ENCODE measurements at places on chromosomes 5 and 9.
A peak's percentile ranks its signal among the peaks of the same experiment; 100 is the strongest.

GRCh38 chr9:31736581-31737179 is 647.8 kb upstream of the ACO1 start:
- no peak for DNase-seq

DNA sequence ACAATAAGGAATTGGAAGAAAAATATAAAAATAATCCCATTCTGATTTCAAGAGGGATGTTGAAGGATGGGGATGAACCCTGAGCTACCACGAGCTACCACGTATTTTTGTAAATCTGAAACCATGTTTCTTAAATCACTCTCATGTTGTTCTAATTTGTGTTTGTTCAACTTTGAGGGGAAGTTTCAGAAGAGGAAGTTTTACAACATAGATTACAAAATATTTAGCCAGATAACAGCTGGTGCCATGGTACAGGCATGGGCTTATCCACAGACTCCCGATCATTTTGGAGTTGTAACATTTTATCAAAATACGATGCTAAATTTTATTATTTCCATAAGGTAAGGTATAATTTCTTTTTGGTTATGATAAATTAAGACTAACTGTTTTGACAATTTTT is 15.2 kb downstream of the CCDC125 start:
- no peak for DNase-seq

DNA sequence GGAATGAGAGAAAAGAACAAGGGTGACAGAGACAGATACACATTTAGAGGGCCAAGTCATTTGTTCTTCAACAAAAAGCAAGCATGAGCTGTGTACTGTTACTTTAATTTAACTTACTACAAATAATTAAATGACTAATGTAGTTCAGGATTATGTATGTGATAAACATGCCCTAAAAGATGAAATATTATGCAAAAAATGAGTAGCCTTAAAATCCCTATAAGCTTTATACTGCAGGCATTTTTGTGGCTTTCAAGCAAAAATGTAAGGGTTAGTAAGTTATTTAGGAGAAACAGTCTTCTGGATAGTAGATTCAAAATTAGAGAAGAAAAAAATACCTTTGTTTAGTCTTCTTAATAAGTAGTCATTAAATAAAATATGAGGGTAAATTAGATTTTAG is 431.2 kb downstream of the CSNK1G3 start:
- DNase-seq, result no peak

DNA sequence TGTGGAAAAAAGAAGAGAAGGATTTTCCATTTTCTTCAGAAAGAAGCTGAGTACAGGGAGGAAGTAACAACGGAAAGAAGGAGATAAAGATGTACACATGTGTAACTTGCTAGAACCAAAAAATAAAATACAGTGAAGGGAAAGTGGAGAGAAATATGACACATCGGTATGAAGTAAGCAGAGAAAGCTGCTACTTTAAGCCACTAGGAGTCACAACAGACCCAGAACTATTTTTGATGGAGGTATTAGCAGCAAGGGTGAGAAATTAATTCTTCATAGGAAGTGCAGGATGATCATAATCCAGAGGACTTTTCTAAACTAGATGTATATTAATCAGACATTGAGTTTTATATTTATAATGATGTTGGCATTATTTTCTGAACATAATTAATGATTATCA is 88.5 kb downstream of the FAM174A start:
- DNase-seq, result no peak

DNA sequence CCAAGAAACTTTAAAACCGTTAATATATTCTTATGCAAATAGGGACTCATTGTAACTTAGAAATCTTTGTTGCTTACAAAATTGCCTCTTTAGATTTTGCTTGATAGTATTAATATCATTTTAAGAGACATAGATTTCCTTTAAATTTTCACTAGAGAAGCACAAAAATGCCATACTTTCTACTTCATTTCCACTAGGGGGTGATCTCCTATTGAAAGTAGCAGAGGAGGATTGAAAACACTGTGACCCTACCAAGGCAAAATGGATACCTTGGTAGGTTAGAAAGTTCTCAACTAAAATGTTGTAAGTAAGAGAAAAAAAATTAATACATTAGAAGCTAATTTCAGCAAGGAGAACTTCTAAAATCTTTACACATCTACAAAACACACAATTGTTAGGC is 204.9 kb downstream of the CHSY3 start:
- no peak for DNase-seq

- no peak for DNase-seq
These were observed 611 bp downstream of the CIZ1 start for GRCh38 chr9:128190516-128191405.

GRCh38 chr5:107270561-107270960 is 400.2 kb downstream of the EFNA5 start:
- DNase-seq, result no peak

GRCh38 chr9:86079421-86079831 is 19.9 kb downstream of the GOLM1 start:
- no peak for DNase-seq

- DNase-seq, result no peak
These were observed 691.1 kb upstream of the C9orf72 start for GRCh38 chr9:28264368-28264767.

- no peak for DNase-seq
These were observed 10.3 kb upstream of the ABL1 start for GRCh38 chr9:130824643-130825350.

- DNase-seq, result no peak
These were observed 42.9 kb downstream of the ZNF474 start for GRCh38 chr5:122172207-122172606.

DNA sequence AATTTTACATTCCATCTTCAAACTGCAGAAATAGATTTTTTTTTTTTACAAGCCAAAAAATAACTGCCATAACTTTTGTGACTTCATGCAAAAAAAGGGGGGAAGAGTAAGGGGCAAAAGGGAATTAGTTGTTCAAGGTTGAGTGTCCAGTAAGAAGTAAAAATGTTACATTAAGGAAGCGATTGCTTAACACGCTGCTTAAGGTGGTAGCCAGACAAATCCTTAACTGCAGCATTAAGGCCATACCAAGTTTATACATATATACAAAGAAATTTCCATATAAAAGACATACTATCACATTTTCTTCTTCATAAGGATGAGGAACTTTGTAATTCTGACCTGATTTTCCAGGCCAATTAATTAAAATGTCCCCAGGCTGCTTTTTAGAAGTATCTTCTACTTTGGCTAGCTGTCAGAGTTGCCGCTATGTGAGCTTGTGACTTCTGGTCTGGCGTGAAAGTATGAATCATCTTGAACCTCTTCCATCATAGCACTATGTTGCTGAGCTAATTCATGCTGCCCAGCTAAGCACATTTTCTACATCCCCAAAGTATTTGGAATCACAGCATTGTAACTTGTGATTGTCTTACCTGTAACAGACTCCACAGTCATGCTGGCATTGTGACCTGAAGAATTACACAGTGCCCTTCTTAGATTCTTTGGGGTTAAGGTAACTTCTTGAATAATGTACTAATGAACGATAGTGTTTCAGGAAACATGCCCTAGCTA is 40.0 kb downstream of the G3BP1 start:
- no peak for DNase-seq

- DNase-seq, result no peak
These were observed 56.7 kb upstream of the GRIN3A start for GRCh38 chr9:101795147-101795546.

GRCh38 chr9:98374385-98375051 is 119.1 kb upstream of the TBC1D2 start:
- no peak for DNase-seq

DNA sequence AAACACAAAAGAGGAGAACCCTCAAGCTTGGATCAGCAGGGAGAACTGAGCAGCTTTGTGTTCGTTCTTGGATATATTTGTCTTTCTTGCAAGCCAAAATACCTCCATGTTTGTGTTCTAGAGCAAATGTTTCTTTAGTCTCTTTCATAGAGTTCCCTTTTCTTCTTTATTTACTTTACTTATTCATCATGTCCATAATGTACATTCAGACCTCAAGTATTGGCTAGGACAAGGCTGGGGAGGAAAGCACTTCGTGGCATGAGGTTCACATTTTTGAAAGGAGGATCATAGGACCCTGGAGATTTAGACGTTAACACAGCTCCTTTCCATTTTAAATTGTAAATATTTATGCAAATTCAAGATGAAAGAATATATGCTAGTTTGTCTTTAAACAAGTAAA is 590.2 kb upstream of the MEF2C start:
- no peak for DNase-seq

DNA sequence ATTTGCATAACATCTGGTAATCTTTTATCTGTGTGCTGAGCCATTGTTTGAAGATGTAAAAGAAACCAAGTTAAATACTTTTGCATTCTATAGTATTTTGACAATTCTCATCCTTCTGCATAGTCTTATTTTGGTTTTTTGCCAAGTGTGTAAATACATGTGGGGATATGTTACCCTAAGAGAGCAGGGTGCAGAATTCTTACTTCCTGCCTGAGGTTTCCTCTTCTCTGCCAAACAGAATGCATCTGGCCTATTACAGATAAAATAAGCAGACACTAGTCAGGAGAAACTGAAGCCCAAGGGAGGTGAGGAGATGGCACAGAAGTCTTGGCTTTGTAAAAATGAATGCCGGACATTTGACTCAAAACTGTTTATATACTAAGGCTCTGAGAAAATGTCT is 462.1 kb downstream of the TMEM38B start:
- DNase-seq, result no peak

- peak; percentile 36 for DNase-seq
These were observed 551 bp downstream of the N4BP3 start for GRCh38 chr5:178113841-178114324.

DNA sequence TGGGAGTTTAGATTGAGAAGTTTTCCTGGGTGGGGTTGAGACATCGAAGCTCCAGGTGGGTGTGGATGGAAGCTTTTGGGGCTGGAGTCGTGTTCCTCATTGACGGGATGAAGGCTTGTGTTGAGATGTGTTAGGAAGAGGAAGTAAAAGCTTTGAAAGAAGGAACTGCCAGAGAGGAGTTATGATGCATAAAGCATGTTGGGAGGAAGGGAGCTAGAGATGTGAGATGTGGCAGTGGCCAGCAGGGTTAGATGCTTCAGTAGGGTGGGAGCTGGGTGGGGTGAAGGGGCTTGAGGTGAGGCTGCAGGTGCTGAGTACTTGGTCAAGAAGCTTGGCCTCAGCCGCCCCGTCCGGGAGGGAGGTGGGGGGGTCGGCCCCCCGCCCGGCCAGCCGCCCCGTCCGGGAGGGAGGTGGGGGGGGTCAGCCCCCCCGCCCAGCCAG is 56.7 kb downstream of the HSPA4 start:
- DNase-seq, result no peak

GRCh38 chr5:40828690-40829661 is 6.0 kb downstream of the RPL37 start:
- no peak for DNase-seq

GRCh38 chr5:154823605-154824004 is 26.8 kb downstream of the FAXDC2 start:
- no peak for DNase-seq

GRCh38 chr9:99282406-99282805 is 60.3 kb downstream of the SEC61B start:
- DNase-seq, result no peak

- no peak for DNase-seq
These were observed 59.2 kb downstream of the CDH18 start for GRCh38 chr5:19928562-19929421.

DNA sequence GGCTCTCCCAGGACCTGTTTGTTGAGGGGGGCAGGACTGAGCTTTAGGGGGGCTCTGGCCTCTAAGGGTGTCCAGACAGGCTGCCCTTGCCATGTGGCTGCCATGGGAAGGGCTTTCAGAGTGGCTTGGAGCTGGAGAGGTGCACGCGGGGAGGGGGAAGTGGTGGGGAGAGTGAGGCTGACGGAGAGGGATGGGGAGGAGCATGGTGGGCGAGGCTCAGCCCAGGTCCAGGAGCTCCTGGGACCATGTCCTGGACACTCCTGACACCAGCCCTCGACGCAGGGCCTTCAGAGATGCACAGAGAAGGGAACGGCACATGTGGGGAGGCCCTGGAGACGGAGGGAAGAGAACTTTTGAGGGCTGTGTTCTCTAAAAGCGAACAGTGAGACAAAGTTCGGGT is 2.4 kb downstream of the SPAAR start:
- DNase-seq, result no peak

DNA sequence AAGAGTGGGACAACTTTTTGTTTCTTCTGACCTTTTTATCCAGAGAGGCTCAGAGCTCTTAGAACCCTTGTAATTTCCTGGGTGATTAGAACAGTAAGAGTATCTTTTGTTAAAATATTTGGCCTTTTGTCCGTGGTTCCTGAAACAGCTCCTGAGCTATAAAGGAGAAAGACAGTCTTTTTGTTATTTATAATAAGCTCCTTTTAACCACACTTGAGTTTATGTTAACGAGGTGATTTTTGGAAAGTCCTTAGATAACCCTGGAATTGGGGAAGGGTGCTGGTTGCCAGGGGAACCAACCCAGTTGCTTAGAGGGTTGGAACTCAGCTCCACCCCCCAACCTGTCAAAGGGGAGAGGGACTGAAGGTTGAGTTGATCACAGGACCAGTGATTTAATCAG is 4.8 kb downstream of the ZNF483 start:
- no peak for DNase-seq

All from activated naive CD4-positive, alpha-beta T cell treated with Interleukin-2 at 50 U/mL for 16 hours (primary cell).